Epithelial cell of umbilical artery (primary cell): ENCODE measurements at places on chromosomes 16 and 17. TPM values are rescaled to one million over a fixed set of nuclear protein-coding genes. Genes with fewer than 3 reads are reported as not detected.

STH gene
- not detected in 2 replicates for total RNA-seq

PDE6G gene
- total RNA-seq, result 0.76 and 0.97 TPM in 2 replicates

GDPD1 gene
- total RNA-seq, result 5.8 and 14.1 TPM in 2 replicates

MYH1 gene
- total RNA-seq, result not detected in 2 replicates

CSF3 gene
- 0.46 and 0.97 TPM in 2 replicates for total RNA-seq

CCL8 gene
- not detected in 2 replicates for total RNA-seq

PLCG2 gene
- 2.4 and 2.6 TPM in 2 replicates for total RNA-seq

GPR142 gene
- total RNA-seq, result not detected in 2 replicates

NUP85 gene
- 42.9 and 45.9 TPM in 2 replicates for total RNA-seq

UQCRC2 gene
- total RNA-seq, result 265 and 280 TPM in 2 replicates

PMP22 gene
- 18.8 and 19.8 TPM in 2 replicates for total RNA-seq

HES7 gene
- not detected in 2 replicates for total RNA-seq

KRTAP16-1 gene
- not detected in 2 replicates for total RNA-seq

OR1F1 gene
- not detected in 2 replicates for total RNA-seq

DRC3 gene
- total RNA-seq, result 0.76 and 0.97 TPM in 2 replicates

MLKL gene
- total RNA-seq, result 21.4 and 40.3 TPM in 2 replicates

TCAP gene
- under 0.01 and 0.15 TPM in 2 replicates for total RNA-seq

LPO gene
- total RNA-seq, result not detected in 2 replicates

MEAK7 gene
- 11.4 and 14.4 TPM in 2 replicates for total RNA-seq

ABCA6 gene
- 18.8 and 44.8 TPM in 2 replicates for total RNA-seq

TBC1D3E gene
- not detected in 2 replicates for total RNA-seq

KRT28 gene
- total RNA-seq, result not detected in 2 replicates

LITAFD gene
- total RNA-seq, result not detected in 2 replicates

LYRM9 gene
- total RNA-seq, result 1.8 and 3.2 TPM in 2 replicates

NPIPB13 gene
- 0.65 TPM in 1 of 2 replicates, not detected in the other for total RNA-seq

RNF222 gene
- total RNA-seq, result not detected in 2 replicates

CDRT15 gene
- not detected in 2 replicates for total RNA-seq

AANAT gene
- total RNA-seq, result not detected in 2 replicates

SLC22A31 gene
- 0.15 and 2.3 TPM in 2 replicates for total RNA-seq

CBX8 gene
- 2.0 and 2.6 TPM in 2 replicates for total RNA-seq

CNGB1 gene
- not detected in 2 replicates for total RNA-seq

EPX gene
- not detected in 2 replicates for total RNA-seq

TP53TG3B gene
- not detected in 2 replicates for total RNA-seq

SPIRE2 gene
- total RNA-seq, result 0.32 and 0.91 TPM in 2 replicates

C16orf92 gene
- not detected in 2 replicates for total RNA-seq
